ENCODE measurements at places on chromosomes 5 and 9.

- no peak for DNase-seq
These were observed 87.1 kb upstream of the SAP30L start for GRCh38 chr5:154358516-154359220.

DNA sequence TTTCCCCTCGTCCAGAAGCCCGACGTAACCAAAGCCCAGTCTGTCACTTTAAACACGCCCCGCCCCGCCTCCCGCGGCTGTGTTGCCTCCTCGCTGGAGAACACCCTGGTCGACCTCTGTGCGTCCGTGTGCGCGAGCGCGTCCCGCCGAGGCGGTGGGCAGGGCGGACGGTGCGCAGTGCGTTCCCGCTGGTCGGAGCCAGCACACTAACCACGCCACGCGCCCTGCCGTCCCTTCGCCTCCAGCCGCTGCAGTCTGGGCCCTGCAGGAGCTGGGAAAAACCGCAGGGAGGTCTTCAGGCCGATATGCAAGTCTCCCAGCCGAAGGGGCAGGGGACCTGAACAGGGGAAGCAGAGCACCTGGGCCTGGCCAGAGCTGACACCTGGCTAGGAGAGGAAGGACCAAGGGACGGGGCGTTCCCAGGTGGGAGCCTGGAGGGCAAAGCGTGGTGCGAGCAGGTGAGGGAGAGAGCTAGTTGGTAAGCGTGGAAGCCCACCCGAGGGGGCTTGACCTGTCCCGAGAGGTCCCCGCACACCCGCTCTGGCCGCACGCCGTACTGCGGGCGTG lies 1.3 kb upstream of the PHPT1 start:
- peak; percentile 40 for DNase-seq

GRCh38 chr5:134595458-134595838 lies 37.2 kb downstream of the SAR1B start:
- no peak for DNase-seq

DNA sequence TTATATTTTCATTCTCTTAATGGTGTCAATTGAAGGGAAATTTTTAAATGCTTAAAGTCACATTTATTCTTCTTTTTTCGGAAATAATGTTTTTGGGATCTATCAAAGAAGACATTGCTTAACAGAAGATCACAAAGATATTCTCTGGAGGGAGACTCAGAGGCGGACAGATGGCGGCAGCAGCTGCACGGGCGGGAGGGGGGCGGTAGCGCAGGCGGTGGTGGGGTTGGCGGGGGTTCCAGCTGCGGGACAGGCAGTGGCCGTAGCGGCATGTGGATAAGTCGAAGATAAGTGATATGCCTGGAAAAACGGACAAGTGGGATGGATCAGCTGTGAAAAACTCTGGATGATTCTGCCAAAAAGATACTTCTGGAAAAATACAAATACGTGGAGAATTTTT lies 31.6 kb upstream of the ZDHHC11B start:
- DNase-seq = no peak

DNA sequence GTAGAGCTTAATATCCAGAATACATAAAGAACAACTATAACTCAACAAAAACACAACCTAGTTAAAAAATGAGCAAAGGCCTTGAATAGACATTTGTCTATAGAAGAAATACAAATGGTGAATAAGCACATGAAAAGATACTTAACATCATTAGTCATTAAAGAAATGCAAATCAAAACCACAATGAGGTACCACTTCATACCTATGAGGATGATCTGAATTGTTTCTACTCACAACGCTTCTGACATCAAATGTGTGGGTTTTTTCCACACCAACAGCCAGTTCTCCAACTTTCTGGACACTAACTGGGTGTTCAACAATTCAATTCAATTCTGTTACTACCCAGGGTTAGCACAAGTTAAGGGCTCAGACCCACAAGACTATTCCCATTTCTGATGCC lies 22.0 kb downstream of the SREK1IP1 start:
- DNase-seq = no peak

DNA sequence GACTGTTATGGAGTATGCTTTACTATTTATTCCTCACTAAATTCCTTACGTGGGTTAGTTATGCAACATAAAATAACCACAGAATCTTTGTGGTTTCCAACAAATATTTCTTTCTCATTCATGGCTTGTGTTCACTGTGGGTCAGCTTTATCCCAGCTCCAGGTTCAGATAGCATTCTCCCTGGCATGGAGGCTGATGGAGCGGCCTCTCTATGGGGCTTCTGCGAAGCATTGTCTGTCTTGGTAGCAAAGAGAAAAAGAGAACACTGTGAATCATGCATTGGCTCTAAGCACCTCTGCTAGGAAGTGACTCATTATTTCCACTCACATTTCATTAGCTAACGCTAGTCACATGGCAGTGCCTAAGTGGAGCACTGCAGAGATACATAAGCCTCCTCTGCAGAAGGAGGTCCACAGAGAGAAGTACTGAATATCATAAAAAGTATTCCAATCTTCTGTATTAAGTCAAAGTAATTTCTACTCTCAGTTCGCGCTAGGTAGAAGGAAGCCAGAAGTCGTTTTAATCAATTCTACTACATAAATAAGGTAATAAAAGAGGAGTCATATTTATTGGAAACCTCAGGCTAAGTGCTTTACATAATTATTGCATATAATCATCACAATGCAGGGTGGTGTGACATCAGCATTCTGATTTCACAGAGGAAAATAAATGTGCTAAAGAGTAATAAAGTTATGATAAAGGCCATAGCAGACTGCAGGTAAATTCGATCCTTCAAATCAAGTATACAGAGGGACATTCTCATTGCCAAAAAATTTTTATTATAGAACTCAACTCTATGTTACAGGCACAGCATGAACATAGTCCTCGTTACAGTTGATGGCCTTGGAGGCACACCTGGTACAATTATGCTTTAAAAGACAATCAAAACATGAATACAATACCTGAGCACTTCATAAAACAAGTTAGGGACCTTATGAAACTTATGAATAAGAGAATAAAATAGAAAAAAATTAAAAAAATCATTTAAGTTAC lies 531.1 kb downstream of the CETN3 start:
- no peak for DNase-seq

DNA sequence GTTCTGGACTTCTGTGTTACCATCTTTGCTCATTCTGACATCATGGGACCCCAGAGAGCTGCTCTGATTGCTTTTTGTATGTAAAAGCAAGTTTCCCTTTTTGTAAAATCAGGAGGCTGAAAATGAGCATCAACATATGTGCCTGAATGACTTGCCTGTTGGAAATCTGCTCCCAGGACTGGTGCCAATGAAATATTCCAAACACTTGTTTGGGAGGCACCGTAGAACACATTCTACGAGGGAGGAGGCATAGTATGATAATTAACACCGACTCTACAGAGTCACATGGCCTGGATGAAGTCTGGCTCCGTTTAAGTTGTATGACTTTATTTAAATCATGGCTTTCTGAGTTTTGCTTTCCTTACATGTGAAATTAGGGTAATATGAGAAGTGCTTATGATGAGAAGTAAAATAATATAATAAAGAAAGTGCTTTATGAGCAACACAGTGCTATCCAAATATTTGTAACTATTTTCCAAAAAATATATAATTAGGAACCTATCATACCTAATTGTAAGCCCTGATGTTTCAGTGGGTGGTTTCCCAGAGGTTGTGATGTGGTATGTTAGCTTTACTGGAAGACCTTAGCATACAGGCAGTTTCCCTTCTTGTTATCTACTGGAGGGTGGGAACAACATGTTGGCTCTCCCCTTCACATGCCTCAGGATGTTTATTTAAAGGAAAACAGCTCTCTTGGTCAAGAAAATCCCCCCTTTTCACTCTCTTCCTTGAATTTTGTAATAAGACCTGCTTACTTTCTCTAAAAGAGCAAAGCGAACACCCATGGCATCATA lies 238.1 kb downstream of the FBXL7 start:
- DNase-seq = no peak

- no peak for DNase-seq
These were observed 255.5 kb downstream of the HSPA4 start for GRCh38 chr5:133307275-133307674.

- no peak for DNase-seq
These were observed 120.6 kb downstream of the MED27 start for GRCh38 chr9:131959056-131959455.

DNA sequence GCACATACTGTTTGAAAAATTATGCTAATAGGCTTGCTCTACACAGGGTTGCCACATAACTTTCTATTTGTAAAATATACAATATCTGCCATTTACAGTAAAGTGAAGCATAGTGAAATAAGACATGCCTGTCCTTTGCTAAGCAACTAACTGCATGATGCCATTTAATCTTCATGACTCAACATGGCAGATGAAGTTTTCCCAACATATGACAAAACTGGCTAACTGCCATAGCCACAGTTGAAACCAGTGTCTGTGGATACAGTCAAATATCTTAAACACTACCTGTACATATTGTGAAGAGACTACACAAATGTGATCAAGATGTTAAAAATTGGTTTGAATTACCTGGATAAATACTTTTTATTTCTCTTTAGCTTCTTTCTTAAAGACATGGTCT lies 3.1 kb upstream of the DMAC1 start:
- DNase-seq = no peak

DNA sequence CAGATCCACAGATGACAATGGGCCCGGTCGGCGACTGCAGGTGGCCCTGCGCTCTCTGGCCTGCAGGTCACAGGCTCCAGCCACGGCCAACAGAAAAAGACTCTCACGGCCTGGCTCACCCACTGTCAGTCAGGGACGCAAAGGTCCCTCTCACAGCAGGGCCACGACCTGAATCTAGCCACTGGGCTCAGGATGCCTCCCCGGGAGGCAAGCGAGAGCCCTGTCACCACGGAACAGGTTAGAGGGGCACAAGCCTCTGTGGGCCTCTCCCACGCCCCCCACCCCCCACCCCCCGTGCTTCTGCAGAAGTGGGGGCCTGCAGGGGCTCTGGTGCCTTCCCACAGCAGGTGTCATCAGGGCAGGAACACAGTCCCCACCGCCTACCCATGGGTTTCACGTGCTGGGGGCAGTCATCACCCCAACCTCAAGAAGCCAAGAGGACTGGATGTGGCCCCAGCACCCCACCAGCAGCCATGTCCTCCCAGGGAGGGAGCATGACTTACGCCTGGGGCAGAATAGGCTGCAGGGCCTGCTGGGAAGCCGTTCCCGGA lies 17.3 kb upstream of the EGFL7 start:
- no peak for DNase-seq

GRCh38 chr5:2910401-2911175 lies 159.1 kb upstream of the IRX2 start:
- no peak for DNase-seq
